ENCODE measurements at places on chromosomes 2 and 18.

DNA sequence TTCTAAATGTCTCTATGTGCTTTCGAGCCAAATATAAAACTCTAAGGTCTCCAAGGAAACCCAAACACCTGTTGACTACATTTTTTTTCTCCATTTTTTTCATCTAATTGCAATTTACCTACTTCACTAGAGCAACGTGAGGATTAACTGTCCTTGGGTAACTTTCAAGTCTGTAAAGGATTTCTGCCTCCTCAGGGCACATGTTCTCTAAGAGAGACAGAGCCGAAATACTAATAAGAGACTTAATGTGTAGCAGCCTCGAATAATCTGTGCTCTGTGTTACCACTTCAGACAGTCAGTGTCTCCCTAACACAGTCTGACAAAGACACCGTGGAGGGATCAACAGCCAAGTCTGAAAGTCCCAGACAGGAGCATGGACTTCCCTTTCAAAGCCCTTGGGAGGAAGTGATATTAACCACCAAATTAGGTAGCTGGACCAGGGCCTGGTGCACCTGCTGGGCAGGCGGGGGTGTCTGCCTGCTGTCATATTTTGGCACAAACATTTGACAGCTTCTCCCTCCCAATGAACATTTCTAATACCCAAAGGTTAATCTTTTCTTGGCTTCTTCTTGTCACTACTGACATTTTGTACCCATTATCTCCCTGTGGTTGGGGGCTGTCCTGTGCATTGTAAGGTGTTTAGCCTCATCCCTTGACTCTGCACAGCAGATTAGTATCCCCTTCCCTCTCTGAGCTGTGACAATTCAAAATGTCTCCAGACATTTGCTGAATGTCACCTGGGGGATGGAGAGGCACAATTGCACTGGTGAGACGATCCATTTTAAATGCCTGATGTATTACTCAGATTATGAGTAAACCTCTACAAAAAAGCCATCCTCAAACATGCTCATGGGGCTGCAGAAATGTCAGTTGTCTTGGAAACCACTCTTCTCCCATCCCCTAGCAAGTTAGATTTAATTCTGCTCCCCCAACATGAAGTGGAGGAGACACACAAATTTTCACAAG is 45.7 kb upstream of the LYPD1 start:
- no peak for DNase-seq

DNA sequence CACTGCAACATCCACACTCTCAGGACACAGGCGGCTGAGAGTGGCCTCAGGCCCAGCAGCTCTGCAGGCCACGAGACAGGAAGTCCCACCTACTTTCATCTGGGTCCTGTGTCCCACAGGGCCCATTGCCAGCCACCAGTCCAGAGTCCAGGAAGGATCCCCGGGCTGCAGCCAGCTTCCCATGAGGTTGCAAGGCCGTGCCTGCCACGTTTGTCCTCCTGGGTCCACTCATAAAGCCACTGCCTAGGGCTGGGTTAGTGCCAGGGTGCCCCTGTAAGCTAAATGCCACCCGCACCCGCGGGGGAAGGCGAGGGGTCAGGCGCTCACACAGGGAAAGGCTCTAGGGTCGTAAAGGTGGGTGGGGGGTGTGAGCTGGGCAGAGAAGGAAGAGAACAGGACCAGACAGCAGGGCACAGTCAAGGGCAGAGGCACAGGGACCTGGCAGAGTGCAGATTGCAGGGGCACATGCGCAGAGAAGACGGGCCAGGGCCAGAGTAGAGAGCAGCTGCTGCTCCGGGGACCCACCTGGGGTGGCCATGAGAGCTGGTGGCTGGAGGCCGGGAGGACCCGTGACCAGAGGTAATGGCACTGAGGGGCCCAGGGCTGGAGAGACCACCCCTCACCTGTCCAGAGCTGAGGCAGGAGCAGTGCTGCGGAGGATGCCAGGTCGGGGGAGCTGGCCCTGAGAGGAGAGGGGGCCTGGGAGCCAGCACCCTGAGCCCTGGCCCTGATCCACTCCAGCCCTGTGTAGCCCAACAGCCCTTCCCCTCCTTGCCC is 8.0 kb downstream of the AGXT start:
- no peak for DNase-seq

DNA sequence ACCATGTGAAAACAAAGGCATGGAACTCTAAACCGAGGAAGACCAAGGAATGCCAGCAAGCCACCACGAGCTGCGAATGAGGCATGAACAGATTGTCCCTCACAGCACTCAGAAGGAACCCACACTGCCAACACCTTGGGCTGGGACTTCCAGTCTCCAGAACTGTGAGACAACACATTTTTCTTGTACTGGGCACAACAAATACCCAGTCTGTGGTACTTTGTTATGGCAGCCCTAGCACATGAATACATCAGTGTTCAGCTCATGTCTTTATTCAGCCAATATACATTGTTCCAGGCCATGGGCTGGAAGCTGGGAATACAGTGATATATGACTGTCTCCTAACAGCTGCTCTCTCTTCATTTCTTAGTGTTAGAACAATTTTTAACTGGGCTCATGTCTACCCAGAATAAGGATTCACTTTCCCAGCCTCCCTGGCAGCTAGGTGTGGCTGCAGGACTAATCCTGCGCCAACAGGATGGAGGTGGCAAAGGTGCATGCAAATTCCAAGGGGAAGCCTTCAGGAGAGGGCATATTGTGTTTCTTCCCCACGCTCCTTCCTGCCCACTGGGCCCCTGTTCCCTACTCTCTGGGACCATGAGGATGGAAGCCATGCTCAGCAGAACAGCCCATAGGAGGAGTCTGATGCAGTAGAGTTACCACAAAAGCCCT is 59.6 kb downstream of the STPG4 start:
- no peak for DNase-seq

DNA sequence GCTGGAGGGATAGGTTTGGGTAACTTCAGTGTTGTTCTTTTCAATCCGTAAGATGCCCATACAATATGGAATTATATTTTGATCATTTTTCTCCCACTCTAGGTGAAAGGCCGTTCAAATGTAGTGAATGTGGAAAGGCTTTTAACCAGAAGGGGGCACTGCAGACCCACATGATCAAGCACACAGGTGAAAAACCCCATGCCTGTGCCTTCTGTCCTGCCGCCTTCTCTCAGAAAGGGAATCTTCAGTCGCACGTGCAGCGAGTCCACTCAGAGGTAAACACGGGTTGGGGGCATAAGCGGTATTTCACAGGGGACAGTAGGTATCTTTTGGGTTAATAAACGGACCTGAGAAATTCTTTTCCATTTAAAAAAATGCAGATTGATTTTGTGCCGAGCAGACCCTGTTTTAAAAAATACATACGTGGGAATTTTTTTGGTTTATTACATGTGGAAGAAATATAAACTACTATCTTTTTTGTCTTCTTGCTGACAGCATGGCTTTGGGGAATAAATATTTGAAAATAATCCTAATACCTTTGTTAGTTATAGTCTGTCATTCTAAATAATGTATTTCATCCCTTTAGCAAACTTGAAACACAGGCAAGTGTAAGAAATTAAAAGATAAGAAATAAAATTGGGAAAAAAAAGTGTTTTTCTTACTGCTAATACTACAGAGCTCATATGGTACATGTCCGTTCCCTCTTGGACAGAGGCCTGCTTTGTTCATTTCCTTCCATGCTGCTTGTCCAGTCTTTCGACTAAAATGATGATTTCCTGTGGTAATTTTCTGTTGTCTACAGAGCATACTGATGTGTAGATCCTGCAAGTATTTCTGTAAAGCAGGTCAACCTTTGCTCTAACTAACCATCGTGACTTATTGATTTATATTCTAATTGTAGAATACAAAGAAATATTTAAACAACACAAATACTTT is 53.3 kb downstream of the ZNF236 start:
- peak; percentile 19 for DNase-seq

DNA sequence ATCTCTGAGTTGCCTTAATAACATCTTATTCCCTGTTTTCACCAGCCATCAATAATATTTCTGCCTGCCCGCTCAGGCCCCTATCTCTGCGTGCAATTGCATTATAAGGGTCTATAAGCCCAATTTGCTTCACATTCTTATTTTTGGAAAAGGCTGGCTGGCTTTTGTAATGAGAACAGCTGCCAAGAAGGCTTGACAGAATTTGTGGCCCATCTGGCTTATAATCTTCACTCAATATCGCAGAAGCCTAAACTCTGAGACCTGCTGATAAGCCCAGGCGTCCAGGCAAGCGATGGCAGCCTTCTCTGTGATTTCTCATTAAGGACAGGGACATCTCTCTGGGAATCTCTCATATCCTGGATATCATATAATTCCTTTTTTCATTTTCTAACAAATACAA is 1618.6 kb upstream of the CELF4 start:
- DNase-seq: no peak

DNA sequence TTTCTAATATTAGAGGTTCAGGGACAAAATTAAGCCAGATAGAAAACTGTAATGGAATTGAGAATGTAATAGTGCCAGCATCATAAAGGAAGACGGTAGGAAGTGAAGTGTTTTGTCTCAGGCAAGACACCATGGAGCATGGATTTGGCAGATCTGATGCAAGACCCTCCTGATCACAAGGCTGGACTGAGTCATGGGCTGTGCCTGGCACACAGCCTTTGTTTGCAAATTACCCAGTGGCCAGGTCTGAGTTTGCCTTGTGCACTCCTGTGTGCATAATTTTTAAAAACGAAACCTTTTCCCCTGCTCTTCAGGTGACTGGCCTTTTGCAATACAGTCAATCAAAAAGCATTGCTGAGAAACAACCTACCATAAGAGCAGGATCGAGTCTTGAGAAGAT is 2.0 kb upstream of the UPP2 start:
- no peak for DNase-seq

GRCh38 chr2:119231975-119232665 is 8.5 kb downstream of the STEAP3 start:
- no peak for DNase-seq

- no peak for DNase-seq
These were observed 139.2 kb downstream of the LAMA3 start for GRCh38 chr18:23828426-23828825.
